ENCODE measurements at places on chromosomes 3 and 15.

DNA sequence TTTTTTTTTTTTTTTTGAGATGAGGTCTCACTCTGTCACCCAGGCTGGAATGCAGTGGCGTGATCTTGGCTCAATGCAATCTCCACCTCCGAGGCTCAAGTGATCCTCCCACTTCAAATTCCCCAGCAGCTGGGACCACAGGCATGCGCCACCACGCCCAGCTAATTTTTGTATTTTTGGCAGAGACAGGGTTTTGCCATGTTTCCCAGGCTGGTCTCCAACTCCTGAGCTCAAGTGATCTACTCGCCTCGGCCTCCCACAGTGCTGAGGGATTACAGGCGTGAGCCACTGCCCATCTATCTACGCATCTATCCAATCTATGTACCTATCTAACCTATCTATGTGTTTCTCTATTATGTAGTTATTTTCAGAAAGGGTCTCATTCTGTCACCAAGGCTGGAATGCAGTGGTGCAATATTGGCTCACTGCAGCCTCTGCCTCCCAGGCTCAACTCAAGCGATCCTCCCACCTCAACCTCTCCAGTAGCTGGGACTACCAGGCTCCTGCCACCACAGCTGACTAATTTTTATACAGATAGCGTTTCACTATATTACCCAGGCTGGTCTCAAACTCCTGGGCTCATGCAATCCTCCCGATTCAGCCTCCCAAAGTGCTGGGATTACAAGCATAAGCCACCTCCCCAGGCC lies 20.2 kb upstream of the GPX1 start:
- DNase-seq, result no peak

DNA sequence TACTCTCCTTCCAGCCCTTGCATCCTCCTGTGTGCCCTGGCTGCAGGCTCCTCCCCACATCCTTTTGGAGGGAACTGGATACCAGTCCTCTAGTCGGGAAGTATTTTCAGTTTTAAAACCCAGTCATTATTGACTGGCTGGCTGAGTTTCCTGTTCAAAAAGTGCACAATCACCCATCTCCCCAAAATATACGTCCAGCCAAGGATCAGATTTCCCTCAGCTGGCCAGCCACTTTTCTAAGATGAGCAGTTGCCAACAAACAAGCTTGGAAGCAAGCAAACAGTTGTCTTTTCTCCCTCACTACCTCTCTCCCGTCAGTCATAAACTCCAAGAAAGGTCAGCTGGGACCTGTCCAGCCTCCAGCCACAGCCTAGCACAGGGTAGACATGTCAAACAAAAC lies 147.7 kb upstream of the GALNT15 start:
- DNase-seq, result no peak

DNA sequence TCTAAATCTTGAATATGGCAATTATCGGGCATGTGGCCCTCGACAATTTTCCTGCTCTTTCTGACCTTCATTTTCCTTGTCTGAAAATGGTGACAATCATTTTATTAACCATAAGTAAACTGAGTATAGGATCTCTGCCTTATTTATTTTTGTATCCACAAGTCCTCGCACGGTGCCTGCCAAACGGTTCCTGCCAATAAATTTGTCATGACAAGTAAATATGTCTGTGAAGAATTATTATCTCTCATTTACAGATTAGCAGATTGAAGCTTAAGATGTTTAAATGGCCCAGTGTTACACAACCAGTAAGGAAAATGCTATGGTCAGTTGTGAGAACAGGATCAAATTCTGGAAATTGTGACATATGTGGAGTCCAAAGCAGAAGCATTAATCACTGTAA lies 65.9 kb upstream of the ARL6 start:
- DNase-seq, result no peak

DNA sequence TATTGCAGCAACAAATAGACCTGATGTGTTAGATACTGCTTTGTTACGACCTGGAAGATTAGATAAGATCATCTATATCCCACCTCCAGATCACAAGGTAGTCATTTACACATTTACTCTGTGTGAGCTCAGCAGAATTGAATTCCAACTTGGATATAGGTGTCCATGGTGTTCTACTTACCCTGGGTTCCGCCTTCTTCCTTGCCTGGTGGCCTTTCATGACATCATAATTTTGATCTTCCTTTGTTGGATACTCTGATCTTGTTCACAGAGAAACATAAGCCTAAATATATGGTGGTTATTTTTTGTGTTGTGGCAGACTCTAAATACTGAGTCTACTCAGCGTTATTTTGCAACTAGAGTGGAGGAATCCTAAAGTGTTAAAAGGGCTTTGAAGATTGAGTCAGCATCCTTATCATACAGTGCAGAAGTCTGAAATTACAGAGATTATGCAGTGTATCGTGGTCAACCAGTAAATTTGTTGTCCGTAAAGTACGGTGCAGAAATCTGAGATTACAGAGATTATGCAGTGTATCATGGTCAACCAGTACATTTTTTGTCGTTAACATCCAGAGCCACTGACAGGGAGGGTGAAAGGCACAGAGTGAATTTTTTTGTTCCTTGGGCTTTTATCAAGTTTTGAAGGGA lies 39.1 kb upstream of the GATM start:
- DNase-seq, result no peak

Data from frontal cortex (tissue), 4 donors.